ENCODE measurements at places on chromosomes 6 and 20.

GRCh38 chr6:98380589-98380988 lies 453.8 kb upstream of the POU3F2 start:
- DNase-seq = no peak

GRCh38 chr20:2775139-2775538 lies 25.3 kb downstream of the CPXM1 start:
- no peak for DNase-seq

GRCh38 chr6:151885234-151885633 lies 77.8 kb downstream of the ESR1 start:
- no peak for DNase-seq

DNA sequence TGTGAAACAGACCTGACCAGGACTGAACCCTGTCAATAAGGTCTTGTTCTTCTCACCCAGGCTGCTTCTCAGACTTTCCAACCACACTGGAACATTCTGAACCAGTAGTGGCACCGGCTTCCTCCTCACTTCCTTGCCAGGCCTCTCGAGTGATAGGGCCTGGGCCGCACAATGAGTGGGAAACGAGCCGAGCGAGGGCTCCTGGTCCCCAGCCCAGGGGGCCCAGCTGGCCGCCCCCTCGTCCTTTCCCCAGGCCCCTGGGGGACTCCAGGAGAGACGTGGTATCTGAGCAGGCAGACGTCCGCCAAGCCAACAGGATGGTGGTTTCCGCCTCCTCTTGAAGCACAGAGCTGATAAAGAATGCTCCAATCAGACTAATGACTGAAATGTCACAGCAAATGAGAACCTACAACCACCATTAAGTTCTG lies 117.9 kb downstream of the GMDS start:
- no peak for DNase-seq

DNA sequence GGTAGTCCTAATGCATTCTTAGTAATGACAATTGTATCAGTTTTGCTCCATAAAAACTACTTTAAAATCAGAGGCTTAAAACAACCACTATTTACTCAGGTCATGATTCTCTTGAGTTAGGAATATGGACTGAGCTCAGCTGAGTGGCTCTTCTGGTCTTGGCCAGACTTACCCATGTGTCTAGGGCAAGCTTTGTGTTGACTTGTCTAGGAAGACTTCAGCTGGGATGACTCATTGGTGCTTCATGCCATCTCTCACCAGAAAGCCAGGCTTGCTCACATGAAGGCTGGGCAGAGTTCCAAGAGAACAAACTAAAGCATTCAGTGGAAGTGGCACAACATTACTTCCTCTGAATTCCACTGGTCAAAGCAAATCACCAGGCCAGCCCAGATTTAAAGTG lies 155.3 kb downstream of the DHX35 start:
- no peak for DNase-seq

DNA sequence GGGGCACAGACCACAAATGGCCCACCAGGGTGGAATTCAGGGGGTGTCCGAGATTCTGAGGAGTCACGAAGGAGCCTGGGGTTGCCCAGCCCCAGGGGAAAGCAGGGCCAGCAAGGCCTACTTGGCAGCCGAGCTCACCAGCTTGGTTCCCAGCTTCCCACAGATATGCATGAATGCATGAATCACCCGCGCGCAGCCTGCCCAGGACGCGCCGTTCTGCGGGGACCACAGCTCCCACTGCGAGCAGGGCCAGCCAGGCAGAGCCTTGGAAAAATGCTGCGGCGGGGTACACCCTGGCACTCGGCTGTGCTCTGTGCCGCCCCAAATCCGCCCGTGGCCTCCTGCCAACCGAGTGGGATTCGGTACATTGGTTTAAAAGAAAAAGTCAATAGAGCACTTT lies 211.0 kb downstream of the NFATC2 start:
- no peak for DNase-seq

DNA sequence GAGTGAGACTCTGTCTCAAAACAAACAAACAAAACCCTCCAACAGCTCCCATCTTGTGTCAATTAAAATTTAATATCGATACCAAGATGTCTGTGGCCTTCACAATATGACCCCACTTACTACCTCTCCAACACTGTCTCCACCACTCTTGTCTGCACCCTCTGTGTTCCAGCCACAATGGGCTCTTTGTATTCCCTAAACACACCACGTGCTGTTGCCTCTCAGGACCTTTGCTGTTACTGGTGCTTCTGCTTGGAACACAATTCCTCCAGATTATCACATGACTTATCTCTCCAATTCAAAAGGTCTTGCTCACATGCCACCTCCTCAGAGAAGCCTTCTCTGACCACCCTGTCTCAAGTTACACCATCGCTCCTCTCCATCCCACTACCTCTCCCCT lies 6.0 kb upstream of the HCK start:
- no peak for DNase-seq

DNA sequence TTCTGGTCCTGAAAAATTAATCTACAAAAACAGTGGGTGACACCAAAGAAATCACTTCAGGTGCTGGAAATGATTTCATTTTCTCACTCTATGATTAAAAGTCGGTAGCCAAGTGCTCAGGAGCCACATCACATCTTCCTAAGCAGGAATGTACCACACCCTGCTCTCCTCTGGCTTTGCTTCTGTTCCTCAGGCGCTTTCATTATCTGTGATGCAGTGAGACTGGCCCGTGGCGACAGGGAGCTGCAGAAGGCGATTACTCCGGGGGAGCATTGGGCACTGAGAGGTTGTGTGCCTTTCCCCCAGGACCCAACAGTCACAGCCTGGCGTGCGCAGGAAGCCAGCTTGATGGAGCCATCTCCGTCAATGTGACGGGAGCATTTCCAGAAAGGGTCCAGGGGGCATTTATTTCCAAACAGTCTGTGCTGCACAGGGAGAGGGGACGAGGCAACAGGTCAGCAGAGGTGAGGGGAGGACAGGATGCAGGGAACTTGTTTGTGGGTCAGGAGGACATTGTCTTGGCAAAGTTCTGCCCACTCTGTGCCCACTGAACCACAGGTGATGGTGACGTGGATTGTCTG lies 5.6 kb upstream of the ZNF831 start:
- DNase-seq = no peak

DNA sequence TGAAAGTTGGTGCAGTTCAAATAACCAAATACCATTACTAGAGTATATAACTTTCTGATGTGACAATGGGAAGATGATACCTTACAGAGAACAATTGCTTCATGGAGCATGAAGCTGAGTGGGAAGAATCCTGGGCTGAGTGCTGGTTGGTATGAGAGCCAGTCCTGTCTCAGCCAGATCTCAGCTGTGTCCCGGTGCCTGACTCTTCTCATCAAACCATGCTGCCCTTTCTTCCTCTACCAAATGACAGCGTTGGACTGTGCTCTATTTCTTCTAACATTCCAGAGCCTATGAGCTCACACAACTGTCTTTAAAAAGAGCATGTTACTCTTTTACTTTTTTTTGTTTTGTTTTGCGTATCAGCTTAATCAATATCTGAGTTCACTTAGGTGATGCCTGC lies 27.5 kb upstream of the PBOV1 start:
- DNase-seq = no peak

DNA sequence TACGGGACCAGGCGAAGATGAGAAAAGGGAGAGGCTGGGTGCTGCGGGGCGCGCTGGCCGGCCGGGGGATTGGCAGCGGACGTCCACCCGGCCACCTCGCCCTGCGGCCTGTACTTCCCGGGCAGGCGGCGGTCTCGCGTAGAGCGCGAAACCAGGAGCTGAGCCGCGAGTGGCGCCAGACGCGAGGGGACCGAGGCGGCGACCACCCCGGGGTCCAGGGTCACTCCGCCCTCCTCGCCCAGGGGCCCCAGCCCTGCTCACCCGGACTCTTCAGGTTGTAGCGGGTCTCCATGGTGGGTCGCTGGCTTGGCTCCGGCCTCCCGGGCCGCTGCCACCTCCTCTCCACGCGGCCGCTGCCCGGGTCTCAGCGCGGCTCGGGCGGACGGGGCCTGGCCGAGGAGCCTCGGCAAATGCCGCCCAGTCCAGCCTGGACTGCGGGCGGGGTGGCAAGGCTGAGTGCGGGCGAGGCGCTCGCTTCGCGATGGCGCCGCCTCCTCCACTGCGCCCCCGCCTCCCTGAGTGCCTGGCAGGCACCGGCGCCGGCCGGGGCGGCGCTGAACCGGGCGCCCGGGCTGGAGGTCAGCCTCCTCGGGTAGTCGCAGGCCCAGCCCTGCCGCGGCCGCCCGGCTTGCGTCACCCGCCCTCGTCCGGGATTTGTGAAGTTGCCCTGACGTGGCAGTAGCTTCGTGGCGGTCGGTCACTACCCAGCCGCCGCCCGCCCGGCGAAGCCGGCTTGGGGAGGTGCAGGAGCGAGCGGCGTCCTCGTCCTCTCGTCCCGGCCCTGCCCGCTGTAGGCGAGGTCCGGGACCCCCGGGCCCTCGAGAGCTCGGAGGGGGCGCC lies at the start of gene UBE2J1:
Gene UBE2J1, minus strand, starts transcription at position 445 of the 840 bp plus-strand sequence. Its CDS starts 153 bp downstream, at position 292.
- peak; percentile 63 for DNase-seq

- no peak for DNase-seq
These were observed 977.0 kb downstream of the TFAP2A start for GRCh38 chr6:9437836-9438235.

- DNase-seq = no peak
These were observed 96.6 kb upstream of the SUPT3H start for GRCh38 chr6:45474376-45474775.

DNA sequence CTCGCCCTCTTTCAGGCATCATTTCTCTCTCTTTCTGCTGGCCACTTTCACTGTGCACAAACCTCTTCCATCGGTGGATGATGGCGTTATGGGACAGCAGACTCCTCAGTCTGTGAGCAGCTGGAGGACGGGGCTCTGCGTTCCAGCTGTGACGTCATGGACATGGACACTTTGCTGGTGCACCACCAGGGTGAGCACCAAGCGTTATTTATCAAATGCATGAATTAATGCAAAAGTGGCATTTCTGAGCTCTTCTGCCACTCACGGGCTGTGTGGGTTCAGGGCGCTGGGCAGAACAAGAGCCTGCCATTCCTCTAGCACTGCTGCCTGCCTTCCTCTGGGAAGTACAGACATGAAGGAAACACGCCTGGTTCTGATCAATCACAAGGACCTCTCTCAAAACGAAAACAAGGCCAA lies 82.9 kb upstream of the MPC1 start:
- no peak for DNase-seq

DNA sequence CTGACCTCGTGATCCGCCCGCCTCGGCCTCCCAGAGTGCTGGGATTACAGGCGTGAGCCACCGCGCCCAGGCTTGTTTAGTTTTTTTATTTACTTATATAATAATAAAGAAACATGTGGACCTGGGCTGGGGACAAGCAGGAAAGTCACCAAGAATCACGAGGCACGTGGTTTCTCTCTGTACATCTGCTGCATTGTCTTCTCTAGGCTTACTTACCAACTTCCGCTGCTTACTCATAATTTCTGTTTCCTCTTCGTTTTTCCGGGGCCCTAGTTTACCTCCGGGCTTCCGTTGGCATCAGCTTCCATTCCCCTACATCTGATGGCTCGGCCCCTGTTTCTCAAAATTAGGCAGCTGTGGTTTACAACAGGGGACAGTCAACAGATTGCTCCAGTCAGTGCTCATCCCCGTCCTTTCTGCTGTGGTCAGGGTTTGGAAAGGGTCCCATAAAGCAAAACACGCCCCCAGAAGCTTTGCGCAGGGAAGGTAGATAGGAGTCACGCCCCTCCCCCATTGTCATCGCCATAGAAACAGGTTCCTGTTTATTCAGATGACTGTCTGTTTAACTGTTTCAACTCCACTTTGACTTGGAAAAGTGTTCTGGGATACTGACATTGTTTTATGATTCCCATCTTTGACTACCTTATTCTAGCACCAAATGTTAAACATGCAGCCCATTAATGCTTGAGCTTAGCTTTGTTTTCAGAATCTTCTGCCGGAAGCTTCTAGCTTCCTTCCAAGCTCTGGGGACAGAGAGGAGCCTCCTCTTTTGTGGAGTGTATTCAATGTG lies 31.9 kb upstream of the TXLNB start:
- peak; percentile 34 for DNase-seq

- no peak for DNase-seq
These were observed 9.4 kb downstream of the SERPINB6 start for GRCh38 chr6:2962004-2962403.

DNA sequence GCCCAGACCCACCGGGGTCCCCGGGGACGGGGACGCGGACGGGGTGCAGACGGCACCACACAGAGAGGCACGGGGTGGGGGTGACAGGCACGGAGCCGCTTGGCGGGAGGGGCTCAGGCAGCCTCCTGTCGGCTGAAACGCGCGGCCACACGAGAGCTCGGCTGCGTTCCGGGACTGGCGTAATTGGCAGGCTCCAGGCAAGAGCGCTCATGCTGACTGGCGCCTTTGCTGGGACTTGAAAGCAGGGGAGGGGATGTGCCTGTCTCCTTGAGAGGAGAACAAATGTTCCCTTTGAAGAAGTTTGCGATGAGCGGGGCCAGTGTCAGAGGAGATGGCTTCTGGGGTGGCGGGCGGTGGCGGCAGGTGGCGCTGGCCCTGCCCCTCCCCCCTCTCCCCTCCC lies 25.8 kb downstream of the BHLHE23 start:
- DNase-seq = no peak

DNA sequence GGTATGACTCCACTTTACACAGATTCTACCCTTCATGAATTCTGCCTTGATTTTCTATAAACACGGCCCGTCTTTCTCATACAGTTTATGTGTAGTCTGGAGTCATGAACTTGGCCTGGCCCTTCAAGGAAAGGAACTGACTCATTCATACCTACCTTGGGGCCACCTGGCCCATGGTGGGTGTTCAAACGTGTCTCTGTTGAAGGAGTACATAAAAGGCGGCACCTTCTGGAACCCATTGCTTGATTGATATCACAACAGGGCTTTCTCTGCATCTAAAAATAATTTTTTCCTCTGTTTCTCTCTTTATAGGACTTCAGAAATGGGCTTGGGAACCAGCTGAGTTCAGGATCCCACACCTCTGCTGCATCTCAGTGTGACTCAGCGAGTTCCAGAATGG lies 363.0 kb upstream of the SOX4 start:
- no peak for DNase-seq

DNA sequence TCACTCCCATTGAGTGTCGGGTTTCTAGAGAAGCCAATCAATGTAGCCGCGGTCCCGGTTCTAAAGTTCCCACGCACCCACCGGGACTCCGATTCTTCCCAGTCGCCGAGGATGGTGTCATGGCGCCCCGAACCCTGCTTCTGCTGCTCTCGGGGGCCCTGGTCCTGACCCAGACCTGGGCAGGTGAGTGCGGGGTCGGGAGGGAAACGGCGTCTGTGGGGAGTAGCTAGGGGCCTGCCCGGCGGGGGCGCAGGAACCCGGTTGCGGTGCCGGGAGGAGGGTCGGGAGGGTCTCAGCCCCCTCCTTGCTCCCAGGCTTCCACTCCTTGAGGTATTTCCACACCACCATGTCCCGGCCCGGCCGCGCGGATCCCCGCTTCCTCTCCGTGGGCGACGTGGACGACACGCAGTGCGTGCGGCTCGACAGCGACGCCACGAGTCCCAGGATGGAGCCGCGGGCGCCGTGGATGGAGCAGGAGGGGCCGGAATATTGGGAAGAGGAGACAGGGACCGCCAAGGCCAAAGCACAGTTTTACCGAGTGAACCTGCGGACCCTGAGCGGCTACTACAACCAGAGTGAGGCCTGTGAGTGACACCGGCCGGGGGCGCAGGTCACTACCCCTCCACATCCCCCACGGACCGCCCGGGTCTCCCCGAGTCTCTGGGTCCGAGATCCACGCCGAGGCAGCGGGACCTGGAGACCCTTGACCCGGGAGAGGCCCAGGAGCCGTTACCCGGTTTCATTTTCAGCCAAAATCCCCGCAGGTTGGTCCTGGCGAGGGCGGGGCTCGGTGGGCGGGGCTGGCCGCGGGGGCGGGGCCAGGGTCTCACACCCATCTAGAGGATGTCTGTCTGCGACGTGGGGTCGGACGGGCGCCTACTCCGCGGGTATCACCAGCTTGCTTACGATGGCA lies 35.2 kb upstream of the HLA-G start:
- DNase-seq = no peak

All from GM04503 (cell line).